ENCODE measurements at places on chromosomes 4 and X.

DNA sequence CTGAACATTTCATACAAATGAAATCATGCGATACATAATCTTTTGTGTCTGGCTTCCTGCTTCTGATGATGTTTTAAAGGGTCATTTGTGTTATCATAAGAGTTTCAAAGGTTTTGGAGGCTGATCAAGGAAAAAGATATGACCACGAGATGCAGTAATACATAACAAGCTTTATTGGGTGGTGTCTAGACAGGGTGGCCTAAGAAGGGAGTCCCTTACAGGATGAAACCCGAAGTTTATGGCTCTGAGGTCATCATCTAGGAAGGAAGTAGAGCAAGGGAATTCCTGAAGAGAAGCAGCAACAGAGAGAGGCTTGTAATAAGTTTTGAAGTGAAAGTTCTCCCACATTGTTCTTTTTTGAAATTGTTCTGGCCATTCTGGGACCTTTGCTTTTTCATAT lies 40.8 kb upstream of the SOD3 start:
- DNase-seq: no peak

DNA sequence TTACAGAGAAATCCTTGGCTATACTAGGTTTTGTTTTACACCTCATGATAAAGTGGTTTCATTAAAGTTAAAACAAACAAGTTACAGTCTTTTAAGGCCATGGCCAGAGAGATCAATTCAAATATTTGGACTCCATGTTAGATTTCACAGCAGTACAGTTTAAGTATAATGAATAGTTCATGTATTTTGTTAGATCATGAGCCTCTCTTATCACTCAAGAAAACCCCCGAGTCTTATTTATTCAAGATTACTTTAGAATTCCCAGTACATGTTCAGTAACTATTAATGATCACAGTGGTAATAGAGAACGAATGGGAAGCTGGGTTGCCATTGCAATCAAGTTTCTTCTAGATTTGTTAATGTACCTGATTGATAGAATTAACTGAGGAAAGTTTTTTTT lies 15.2 kb downstream of the PDLIM5 start:
- DNase-seq: no peak

GRCh38 chr4:139555705-139556070 lies 331 bp downstream of the SETD7 start:
- DNase-seq: no peak

DNA sequence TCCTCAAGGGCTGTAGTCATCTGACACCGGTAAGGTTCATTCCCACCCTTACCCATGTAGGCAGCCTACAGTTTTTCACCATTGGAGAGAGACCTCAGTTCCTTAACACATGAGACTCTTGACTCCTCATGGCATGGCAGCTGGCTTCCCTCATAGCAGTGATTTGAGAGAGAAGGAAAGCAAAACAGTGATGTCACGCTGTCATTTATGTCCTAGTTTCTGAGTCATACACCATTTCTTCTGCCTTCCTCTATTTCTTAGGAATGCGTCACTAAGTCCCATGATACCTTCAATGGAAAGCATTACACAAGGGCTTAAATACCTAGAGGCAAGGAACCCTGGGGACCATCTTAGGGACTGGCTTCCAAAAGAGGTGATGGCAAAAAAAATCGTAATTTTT lies 226.1 kb downstream of the SPCS3 start:
- DNase-seq: no peak

- DNase-seq: no peak
Observed at GRCh38 chr4:123705419-123705818, 308.8 kb downstream of the SPRY1 start.

DNA sequence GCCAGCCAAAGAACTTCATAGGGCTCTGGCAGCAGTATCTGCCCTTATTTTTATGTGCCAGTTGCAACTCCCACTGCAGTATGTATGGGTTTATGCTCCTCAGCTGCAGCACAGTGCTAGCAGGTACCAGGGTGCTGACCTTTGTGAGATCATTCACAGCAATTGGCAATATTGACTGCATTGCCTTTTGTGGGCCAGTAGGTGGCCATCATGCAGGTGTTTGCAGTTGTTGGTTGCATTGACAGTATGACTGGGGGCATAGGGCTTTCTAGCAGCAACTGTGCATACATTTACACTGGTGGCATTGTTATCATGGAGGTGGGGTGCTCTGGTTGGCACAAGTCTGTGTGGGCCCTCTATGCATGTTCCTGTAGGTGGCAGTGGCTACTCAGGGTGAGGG lies 42.5 kb downstream of the FAAH2 start:
- no peak for DNase-seq

DNA sequence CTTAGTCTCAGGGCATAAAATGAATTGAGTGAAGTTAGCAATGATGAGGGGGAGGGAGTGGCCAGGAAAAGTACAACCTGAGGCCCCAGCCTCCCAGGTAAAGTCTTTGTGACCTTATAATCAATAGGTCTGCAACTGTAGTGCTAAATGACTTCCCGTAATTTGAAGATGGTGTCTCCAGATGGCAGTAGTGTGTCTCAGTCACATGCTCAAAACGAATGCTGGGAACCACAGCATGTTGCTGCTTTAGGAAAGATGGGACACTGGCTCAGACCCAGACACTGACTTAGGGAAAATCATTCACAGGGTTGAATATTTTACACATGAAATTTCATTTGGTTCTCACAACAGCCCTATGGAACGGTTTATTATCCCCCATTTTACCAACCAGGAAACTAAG lies 10.3 kb downstream of the SRPX2 start:
- no peak for DNase-seq

GRCh38 chrX:37816766-37817165 lies 30.6 kb downstream of the DYNLT3 start:
- no peak for DNase-seq

DNA sequence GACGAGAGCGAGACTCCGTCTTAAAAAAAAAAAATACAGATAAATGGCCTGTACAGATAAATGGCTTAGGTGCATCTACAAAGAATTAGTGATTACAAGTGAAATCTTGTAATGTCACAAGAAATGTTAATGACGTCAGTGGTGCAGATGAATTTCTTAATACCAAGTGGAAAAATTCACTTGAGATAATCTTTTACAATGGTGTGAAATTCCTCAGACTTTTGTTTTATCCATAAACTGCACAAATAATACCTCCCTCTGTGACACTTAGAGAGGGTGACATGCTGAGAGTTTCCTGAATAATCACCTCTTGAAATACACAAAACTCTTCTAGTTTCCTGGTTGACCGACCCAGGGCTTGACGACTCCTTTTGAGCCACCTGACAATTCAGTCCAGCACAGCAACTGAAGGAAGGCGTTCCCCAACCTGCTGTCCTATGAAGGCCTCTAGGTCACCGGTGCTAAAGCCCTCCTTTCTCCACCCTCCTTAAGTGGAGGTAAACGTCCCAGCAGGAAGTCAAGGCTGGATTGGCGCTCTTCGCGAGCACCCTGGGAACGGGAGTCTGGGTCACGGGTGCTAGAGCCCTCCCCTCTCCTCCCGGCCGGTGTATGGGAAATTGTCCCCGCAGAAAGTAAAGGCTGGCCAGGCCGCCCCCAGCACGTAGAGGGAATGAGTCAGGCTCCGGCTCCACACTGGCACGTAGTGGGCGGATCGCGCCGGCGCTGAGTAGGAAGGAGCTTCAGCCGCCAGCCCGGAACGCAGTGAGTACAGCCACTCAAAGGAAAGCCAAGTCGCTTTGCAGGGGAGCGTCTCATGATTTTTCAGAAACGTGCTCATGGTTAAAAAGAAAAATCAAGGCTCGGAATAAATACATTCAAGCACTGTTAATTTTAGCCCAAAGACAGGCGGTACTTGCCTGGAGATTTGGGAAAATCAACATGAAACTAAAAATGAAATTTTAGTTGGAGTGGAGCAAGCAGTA lies at the start of gene TMEM144:
Gene TMEM144, plus strand, starts transcription at position 662 of the 983 bp plus-strand sequence. CDS start 2,182 bp downstream, outside the sequence.
- DNase-seq: no peak

DNA sequence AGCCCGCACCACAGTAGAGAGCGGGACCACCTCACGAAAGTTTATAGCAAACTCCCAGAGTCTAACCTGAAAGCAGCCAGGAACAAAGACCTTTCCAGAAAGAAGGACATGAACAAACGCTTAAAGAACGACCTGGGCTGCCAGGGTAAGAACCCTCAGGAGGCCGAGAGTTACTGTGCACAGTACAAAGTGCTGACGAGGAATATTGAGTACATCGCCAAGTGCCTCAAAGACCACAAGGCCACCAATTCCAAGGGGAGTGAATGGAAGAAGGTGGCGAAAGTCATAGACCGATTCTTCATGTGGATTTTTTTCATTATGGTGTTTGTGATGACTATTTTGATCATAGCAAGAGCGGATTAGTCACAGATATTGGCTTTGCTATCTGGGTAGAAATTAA lies 19.0 kb downstream of the CHRNA9 start:
- no peak for DNase-seq

GRCh38 chr4:24179201-24179840 lies 289.5 kb upstream of the PPARGC1A start:
- no peak for DNase-seq

DNA sequence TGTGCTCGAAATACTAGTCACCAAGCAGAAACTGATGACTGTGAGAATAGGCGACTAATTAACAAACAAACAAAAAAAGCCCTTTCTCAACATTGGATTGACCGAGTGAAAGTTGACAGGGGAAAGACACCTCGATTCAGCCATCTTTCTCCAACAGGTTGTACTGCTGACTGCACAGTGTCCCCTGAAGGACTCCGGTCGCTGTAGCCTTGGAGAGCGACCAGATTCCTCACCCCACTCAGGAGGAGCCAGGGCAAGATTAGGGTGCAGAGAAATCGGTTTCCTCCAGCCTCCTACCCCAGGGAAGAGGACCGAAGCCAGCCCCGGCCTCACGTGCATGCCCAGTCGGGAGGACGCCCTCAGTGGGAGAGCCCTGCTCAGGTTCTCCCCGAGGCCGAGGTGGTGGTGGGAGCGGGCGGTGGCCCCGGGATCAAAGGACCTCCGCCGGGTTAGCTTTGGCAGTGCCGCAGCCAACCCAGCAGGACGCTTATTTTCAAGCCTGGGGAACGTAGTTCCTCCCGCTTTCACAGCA lies 1.1 kb upstream of the RAP1GDS1 start:
- DNase-seq: no peak

DNA sequence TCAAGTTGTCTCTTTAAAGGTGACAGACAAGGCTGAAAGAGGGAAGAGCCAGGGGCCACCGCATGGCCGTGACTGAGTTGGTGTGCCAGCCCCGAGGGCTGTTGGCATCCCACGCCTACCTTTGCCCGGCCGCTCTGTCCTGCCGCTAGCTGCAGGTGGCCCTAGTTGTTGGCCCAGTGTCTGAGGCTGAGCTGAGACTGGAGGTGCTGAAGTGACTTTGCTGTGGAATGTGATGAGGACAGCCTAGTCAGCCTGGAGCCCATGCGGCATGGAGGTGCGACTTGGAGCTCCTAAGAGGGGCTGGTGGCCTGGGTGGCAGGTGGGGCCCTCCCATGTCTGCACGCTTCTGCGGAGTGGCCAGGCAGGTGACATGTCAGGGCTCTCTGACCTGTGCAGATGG lies 6.6 kb downstream of the TADA2B start:
- DNase-seq: no peak

GRCh38 chrX:31353095-31353494 lies 281.3 kb upstream of the FTHL17 start:
- no peak for DNase-seq

- DNase-seq: no peak
Observed at GRCh38 chr4:156942991-156943390, 28.6 kb downstream of the PDGFC start.

DNA sequence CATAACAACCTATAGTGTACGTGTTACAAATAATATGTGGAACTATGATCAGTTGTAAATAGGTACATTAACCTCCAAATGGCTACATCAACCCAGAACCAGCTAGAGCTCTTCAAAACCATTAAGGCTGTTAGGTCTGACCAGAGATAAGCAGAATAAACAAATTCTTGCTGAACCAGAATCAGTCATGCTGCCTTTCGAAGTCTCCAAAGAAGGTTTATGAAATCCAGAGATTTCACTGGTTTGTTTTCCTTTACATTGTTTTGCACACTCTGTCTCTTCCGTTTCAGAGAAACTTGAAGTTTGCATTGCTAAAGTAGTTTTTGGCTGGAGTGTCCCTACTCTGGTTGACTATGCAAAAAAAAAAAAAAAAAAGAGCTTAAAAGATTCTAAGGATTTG lies 177.3 kb upstream of the SLIT2 start:
- DNase-seq: no peak

- no peak for DNase-seq
Observed at GRCh38 chr4:24044610-24045589, 155.1 kb upstream of the PPARGC1A start.

- no peak for DNase-seq
Observed at GRCh38 chr4:33746979-33747378, 2497.3 kb downstream of the ARAP2 start.

GRCh38 chr4:8745826-8746225 lies 125.8 kb downstream of the HMX1 start:
- no peak for DNase-seq

- DNase-seq: no peak
Observed at GRCh38 chr4:13493793-13494192, 9.7 kb upstream of the RAB28 start.

GRCh38 chr4:36115312-36115711 lies 129.0 kb downstream of the ARAP2 start:
- DNase-seq: no peak

DNA sequence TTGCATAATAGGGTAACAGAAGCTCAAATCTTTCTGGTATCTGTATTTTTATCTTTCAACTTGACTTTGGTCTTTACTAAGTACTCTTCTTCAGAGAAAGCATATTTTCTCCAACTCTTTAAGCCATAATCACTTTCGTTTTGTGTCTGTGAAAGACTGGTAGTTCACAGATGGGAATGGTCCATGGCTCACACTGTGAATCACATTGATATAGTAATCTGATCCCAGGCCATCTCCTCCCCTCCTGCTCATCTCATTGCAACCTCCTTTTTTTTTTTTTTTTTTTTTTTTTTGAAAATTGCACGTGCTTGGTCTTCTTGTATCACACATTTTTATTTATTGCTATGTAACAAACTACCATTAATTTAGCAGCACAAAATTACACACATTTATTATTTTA lies 694.5 kb upstream of the SLIT2 start:
- DNase-seq: no peak
